ENCODE measurements at places on chromosomes 5 and 9. TPM values are rescaled to one million over a fixed set of nuclear protein-coding genes. Genes with fewer than 3 reads are reported as not detected.

- no peak for DNase-seq
Measured at GRCh38 chr5:162391833-162392232, 324.3 kb downstream of the GABRG2 start.

GRCh38 chr9:125126019-125126746, 17.1 kb downstream of the SCAI start:
- no peak for DNase-seq

DNA sequence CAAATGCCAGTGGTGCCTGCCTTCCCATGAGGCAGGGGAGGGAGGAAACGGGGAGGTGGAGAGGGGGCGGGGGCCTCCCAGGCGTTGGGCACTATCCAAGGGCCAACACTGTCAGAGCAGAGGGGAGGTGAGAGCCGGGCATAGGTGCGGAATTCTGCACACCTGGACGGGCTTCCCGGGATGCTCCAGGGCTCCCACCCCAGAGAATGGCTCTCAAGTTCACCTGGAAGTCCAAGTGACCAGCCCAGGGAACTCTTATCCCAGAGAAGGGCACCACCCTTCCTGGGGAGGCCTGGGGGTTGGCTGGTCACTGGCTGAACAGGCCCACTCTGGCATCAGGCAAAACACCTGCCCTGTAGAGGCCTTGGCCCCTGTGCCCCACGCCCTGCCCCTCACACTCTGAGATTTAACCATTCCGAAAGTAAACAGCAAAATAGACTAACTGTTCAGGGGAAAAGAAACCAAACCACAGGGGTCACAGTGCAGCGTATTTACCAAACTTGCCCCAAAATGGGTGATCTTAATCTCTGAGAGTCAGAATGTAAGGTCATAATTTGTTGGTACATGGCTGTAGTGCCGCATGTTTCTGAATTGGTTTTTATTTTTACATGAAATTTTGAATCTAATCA, 2.7 kb downstream of the CSF2 start:
- no peak for DNase-seq

DNA sequence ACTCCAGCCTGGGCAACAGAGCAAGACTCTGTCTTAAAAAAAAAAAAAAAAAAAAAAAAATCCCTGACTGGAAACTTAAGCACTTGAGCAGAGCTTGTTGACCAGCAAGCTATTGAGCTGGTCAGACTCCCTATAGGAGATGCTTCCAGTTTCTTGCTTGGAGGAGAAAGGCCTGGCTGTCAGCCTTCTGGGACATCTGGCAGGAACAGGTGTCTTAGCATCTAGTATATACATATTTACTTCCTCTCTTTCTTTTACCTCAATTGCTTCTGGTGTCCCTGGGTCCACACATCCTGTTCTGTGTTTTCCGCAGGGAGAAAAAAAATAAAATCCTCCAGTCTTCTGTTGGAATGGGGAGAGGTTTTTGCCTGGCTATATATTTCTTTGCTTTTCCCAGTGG, 60.1 kb downstream of the PRKACG start:
- DNase-seq = no peak

- no peak for DNase-seq
Measured at GRCh38 chr9:16996901-16997491, 126.5 kb upstream of the BNC2 start.

DNA sequence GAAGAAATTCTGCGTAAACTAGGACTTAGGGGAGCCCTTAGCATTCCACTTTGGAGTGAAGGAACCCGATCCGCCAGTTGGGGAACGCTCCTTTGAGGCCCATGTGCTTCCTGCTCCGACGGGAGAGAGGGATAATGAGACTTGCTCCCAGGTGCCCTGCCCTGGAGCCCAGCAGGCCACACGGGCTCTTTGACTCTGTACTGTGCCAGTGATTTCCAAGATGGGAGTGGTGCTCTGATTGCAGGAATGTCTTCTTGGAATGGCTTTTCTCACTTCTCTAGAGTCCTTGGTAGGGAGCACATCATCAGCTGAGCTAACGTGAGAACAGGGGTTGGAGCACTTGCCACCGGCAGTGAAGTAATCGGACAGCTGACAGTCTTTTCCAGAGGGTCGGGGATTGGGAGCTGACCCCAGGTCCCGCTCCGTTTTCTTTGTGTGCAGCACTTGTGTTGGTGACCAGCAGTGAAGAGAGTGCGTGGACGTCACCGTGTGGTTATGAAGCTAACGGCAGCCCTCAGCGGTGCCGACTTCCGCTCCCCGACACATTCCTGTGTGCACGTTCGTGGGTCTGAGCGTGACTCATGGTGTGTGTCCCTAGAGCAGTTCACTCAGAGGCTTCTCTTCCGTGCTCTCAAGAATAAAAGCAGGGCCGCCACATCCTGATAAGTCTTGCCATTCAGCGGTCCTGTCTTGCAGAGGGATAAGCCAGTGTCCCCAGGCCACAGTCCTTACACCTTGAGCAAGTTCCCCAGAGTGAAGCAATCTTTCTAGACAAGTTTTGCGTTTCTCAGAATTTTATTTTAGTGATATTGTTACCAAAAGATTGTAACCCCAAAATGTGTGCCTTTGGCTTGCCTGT, 25.6 kb downstream of the ABL1 start:
- peak; percentile 80 for DNase-seq

DNA sequence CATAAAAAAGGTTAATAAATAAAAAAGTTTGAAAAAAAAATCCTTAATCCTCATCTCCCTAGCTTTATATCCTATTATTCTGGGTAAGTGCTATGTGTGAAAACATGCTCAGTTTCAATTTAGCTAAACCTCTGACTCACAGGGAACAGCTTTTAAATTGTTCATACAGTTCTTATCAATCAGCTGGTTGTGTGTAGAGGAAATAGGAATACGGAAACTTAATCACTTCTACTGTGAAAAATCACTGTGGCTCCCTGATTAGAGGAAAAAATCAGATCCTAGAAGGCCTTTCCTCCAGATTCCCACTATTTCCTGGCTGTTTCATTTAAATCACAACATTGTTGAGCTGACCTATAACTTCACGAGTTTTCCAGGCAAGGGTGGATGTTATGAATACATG, 120.5 kb downstream of the MARCHF3 start:
- peak; percentile 50 for DNase-seq

GRCh38 chr5:6572825-6573380, 59.9 kb downstream of the NSUN2 start:
- DNase-seq = no peak

- DNase-seq = no peak
Measured at GRCh38 chr5:169909945-169910344, 70.3 kb downstream of the INSYN2B start.

Gene LMBRD2
- total RNA-seq = 3.8 TPM

Gene RANBP3L
- total RNA-seq = not detected

Gene FAM153A
- not detected for total RNA-seq

Gene FSTL4
- not detected for total RNA-seq

All from glomerular endothelial cell (primary cell).